ENCODE measurements at places on chromosomes 1 and 21.
A peak's percentile ranks its signal among the peaks of the same experiment; 100 is the strongest.

DNA sequence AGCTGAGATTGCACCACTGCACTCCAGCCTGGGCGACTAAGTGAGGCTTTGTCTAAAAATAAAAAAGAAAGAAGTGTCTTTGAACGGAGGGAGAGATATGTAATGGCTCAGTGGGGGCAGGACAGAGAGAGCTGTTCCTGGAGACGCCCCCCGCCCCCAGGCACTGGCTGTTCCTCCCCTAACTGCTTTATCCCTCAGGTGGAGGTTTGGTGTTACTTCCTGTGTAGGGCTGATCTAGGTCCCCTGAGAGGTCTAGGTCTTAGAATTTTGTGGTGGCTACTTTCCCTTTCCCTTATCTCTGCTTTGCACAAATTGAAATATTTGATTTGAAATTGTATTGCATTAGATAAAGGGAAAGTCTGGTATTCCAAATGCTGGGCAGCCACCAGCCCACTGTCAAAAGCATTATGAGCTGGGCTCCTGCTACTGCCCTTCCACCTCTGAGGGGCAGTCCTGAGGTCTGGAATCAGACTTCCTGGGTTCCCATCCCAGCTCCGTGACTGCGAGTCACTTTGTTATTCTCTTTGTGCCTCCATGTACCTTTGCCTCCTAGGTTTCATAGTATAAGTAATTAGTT, 134.8 kb upstream of the KIF26B start:
- no peak for DNase-seq

DNA sequence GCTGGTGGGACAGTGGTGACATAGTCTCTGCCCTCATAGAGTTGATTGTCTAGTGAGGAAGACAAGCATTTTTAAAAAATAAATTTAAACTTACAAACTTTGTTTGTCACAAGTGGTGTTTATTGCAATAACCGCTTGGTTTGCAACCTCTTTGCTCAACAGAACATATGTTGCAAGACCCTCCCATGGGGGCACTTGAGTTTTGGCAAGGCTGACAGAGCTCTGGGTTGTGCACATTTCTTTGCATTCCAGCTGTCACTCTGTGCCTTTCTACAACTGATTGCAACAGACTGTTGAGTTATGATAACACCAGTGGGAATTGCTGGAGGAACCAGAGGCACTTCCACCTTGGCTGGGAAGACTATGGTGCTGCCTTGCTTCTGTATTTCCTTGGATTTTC, 58.4 kb downstream of the LAMC2 start:
- DNase-seq, result peak; percentile 70

DNA sequence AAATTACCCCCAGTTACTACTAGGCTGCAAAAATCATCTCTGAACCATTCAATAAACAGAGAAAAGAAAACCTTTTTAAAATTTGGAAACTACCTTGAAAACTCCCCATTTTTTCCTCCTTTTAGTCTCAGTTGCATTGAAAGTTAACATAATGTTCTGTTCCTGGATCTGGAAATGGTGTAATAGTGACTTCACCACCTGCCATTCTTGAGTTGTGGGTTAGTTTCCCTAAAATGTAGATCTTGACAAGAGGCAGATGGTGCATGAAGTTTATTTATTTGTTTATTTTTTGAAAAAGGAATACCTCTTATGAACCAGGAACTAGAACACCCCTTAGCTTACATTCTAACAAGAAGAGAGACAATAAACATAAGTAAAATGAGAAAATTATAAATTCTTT, 72.8 kb downstream of the ATF6 start:
- DNase-seq, result no peak

- DNase-seq, result no peak
Observed at GRCh38 chr1:147204080-147204479, 21.1 kb downstream of the FMO5 start.

GRCh38 chr1:18881642-18882431, 20.5 kb downstream of the ALDH4A1 start:
- DNase-seq, result no peak

- DNase-seq, result no peak
Observed at GRCh38 chr1:156749419-156750118, 1.9 kb downstream of the HDGF start.

DNA sequence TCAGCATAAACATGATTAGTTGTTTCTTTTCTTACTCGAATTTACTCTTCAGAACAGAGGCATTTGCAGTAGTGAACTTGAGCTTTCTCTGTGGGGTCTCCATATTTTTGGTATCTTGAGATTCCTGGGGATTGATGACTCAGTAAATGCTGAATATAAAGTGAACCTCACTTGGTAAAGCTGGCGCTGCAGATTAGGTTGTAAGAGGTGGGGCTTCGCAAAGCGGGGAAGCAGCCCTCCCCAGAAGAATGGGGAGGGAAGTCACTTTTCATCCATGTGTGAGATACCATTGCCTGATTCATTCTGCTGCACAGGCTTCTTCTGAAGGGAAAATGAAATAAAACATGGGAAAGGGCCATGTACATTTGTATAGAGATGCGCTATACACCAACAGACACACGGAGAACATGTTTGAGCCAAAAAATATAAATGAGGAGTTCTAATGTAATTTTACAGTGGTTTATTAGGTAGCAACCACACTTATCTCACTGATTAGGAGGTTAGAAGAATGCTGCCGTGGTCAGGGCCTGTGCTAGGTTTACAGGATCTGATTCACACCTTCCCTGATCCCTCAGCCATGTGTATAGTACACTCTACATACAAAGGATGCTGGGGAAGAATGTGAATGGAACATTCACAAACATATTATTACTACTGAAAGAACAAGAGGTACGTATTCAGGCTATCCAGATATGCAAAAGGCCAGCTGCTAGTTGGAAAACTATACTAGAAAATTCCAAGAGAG, 63.5 kb downstream of the DNTTIP2 start:
- DNase-seq, result no peak

GRCh38 chr1:1040004-1040991, 20.4 kb downstream of the AGRN start:
- DNase-seq, result no peak

GRCh38 chr1:28280977-28281381, 21.7 kb downstream of the SESN2 start:
- no peak for DNase-seq

GRCh38 chr1:19087737-19088594, 122.1 kb downstream of the UBR4 start:
- no peak for DNase-seq
